ENCODE measurements at places on chromosomes 2 and 18.

DNA sequence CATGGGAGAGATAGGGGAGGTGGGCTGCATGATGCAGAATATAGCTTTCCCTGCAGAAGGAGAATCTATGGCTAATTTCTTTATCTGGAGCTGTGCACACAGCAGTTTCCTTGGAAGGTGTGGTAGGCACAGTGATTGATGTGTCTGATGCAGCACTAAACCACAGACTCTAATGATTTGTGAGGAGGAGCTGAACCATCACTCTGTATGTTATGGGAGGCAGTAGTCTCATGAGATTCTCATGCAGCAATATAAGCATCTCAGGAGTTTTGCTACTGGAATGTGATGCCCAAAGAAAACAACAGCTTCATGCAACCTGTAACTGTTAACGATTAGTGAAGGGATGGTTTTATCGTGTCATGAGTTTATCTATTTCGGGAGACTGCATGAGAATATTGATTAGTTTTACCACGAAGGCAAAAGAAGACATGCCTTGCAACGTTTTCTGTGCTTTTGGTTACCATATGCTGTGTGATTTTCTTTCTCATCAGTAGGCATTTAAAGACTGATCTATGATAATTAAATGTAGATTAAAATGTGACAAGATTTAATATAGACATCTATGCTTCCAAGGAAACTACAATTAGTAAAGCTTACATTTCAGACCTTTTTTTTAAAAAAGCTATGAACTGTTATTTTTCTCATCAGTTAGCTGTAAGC lies 286.8 kb downstream of the ARL6IP6 start:
- no peak for DNase-seq

- DNase-seq: no peak
Observed at GRCh38 chr2:43021791-43022509, 204.5 kb downstream of the ZFP36L2 start.

- DNase-seq: peak; percentile 8
Observed at GRCh38 chr2:190879474-190880377, 895 bp upstream of the GLS start.

DNA sequence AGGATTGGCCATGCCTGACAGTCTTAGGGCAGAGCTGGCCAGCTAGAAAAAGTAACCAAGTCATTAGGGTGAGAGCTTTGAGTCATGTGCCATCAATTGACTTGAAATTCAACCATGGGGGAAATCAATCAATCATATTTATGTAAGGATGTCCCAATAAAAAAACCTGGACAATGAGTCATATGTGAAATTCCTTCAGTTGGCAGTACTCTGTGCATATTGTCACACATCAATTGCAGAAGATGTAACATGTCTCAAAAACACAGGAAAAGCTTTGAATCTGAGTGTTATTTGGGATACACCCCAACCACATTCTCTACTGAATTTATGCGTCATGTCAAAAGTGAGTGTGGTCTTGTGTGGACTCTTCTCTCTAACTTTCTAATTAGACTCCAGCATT lies 1004.1 kb upstream of the NRXN1 start:
- no peak for DNase-seq

GRCh38 chr2:95346231-95346737 lies 49.1 kb downstream of the KCNIP3 start:
- no peak for DNase-seq

DNA sequence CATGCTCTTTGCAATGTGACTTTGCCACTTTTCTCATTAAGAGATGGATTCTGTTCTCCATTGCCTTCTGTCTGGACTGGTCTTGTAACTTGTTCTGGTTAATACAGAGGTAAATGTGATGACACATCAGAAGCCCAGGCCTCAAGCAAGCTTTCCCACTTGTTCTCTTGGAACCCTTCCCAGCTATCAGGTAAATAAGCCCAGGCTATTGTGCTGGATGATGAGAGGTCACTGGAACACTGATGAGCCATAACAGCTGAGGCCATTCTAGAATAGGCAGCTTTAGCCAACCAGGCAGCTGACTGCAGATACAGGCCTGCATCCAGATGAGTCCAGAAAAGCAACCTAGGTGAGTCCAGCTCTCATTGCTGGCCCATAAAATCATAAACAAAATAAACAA lies 1007.0 kb upstream of the ACVR2A start:
- no peak for DNase-seq

DNA sequence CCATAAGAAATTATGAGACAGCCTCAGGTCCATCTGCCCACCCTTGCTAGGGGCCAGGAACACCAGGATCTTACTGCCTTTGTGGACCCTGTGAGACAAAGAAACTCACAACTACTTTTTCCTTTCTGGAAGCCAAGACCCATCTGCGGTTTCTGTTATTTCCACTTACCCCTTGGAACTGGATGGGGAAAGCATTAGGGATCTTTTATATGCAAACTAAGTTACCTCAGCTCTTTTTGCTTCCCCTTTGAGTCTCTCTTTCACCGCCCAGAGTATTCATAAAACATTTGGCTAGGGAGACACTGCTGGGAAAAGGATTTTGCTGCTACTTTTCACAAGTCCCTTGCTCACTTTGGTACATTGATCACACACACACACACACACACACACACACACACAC lies 95.7 kb downstream of the ZNF385B start:
- DNase-seq: no peak

- DNase-seq: no peak
Observed at GRCh38 chr2:42519624-42520023, 25.8 kb upstream of the KCNG3 start.

- no peak for DNase-seq
Observed at GRCh38 chr2:138618971-138619370, 117.4 kb downstream of the SPOPL start.

GRCh38 chr18:49997558-49997957 lies 184.2 kb upstream of the ACAA2 start:
- no peak for DNase-seq

GRCh38 chr2:234623521-234623991 lies 126.7 kb upstream of the ARL4C start:
- no peak for DNase-seq

GRCh38 chr2:201664334-201664733 lies 21.0 kb upstream of the TMEM237 start:
- DNase-seq: no peak

- DNase-seq: no peak
Observed at GRCh38 chr2:49861821-49862220, 707.5 kb upstream of the FSHR start.

GRCh38 chr2:239271882-239272281 lies 128.9 kb downstream of the HDAC4 start:
- DNase-seq: no peak

- no peak for DNase-seq
Observed at GRCh38 chr2:99420751-99421299, 69.0 kb downstream of the REV1 start.

DNA sequence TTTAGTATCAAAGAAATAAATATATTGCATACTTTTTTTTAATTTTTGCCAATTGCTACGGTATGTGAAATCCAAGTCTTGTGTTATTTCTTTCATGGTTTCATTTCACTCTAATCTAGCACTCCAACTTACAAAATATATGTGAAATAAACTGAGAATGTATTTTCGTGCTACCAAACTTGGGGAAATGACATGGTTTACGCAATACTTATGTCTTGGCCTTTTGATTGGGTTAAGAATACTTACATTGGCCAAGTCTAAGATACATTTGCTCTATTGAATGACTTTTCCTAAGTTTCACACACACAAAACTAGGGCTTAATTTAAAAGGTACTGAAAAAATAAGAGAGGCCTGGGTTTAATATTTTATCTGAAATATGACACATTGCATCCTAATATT lies 80.5 kb downstream of the VRK2 start:
- DNase-seq: no peak

DNA sequence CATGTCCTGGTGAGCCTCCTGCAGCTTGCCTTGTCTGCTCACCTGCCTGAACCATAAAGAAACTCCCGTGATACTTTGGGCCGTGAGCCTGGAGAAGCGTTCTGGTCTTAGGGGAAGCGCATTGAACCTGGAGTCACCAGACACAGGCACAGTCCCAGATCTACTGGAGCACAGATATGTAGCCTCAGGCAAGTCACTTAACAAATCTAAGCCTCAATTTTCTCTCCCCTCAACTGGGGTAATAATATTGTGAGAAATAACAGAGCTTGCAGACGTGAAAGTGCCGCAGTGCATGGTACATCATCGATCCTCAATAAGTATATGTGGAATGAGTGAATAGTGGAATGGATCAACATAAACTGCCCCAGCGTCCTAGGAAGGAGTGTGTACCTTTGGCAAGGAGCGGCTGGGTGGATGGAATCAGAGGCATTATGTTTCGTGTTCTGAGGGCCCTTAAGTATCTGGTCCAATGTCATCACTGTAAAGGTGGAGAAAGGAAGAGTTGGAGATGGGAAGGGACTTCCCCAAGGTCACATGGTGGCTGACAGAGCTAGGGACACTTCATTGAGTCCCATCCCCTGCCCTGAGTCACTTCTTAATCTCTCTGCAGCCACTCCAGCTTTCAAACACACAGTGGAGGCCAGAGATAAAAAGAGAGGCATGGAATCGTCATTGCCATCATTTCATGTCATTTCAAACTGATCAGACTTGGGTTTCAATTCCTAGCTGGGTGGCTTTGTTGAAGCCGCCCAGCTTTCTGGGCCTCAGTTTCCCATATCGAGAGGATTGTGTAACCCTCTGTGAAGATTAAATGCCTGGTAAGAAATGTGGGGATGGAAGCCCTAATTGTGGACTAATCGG lies 172.4 kb downstream of the DDX1 start:
- DNase-seq: no peak

DNA sequence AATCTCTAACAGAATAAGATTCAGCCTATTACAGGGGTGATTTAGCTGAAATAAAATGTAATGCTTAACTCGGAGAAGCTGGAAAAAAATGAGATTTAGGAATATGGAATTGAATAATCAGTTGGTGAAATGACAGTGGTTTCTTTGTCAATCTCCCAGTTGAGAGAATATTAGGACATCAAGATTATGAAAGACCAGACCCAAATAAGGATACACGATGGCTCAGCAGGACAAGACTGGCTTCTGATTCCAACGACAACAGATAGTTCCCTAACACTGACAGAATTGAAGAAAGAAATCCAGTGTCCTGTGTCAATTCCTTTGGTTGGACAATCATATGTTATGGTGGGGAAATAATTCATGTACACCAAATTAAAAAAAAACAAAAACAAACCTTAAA lies 55.8 kb downstream of the HRH4 start:
- DNase-seq: no peak

GRCh38 chr18:77088963-77089722 lies 43.4 kb downstream of the MBP start:
- no peak for DNase-seq

- no peak for DNase-seq
Observed at GRCh38 chr18:75173738-75174137, 35.2 kb downstream of the PTGR3 start.

- no peak for DNase-seq
Observed at GRCh38 chr2:47724221-47724981, 58.5 kb upstream of the MSH6 start.

DNA sequence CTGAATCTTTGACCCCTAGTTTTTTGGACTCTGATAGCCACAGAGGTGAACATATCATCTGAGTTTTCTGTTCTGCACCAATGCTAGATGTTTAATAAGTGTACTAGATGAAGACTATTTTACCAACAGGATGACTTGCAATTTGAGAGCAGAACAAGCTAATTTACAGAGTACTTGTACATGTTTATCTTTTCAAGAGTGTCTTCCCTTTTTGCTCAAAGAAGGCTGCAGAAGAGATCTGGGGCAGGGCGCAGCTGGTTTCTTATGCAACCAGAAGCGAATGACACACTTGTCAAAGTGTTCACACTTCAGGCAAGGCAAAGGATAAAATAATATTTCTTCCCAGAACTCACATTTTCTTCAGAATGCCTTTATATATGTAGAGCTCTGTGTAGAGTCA lies 86.0 kb downstream of the VWA3B start:
- DNase-seq: no peak

DNA sequence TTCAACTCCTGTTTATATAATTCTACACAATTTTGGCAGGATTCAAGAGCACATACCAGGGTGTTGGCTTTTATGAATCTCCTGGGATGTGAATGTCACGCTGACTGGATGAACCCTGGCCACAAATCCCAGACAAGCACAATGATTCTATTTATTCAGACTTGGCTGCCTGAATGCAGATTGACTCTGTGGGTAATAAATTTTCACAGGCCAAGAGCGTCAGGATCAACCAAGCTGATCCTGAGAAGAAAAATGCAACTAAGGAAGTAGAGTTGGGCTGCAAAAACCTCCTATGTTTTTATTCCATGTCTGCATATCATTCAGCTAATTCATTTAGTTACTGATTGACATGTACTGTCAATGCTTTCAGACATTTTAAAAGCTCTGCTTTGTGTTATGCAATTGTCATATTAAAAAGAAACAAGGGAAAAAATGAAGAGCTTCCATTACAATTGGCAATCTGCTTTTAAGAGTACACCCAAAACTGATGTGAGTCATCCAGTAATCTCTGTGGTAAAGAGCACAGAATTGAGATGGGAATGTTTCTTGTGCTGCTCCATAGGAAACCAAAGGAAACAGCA lies 173.0 kb upstream of the REV1 start:
- DNase-seq: no peak

DNA sequence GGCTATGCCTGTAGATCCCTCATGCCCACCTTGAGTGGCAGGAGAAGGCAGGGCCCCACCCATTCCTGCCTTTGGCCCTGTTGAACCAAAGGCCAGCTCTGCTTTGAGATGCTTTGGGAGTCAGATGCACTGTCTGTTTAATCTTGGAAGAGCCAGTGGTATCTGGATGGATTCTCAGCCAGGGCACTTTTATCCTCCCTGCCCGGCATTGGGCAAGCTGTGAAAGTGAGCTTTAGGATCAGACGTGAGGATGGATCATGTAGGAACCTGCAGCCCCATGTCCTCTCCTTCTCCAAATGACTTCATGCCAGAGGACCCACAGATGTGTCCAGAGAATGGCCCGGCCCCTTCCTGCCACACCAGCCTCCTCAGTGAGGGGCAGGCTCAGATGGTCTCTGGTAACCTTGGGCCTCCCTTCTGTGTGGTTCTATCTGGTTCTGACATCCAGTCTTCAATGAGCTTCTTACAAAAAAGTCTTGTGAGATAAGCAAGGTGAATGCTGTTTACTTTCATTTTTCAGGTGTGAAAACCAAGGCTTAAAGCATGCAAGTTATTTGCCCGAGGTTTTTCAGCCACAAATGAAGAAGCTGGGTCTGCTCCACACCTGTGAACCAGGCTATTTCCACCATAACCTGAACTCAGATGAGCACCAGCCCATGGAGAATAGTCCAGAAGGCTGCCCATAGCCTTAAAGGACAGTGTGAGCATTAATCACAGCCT lies 123.8 kb downstream of the KCTD1 start:
- DNase-seq: no peak

DNA sequence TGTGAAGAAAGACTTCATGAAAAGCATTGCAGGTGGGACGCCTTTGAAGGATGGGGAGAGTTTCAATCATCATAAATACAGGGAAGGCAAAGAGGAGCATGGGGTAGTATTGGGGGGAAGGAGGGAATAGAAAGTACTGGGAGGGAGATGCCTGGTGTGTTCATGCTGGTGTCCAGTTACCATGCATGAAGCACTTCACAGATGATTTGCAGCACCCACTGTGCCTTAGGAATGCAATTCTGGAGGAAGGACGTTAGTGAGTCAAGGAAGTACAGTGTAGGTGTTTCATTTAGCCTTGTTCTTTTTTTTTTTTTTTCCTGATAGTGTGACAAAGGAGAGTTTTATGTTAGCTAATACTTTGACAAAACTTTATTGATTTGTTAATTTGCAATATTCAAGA lies 36.8 kb downstream of the ADAM23 start:
- DNase-seq: no peak
